Fibroblast of skin of abdomen (primary cell): ENCODE measurements at places on chromosomes 7 and 10.

- no peak for DNase-seq
Measured at GRCh38 chr7:148041156-148041555, 549.4 kb upstream of the C7orf33 start.

- DNase-seq, result peak; percentile 52
Measured at GRCh38 chr10:114874827-114875411, 53.3 kb downstream of the FHIP2A start.

GRCh38 chr7:43768201-43768886 lies 9.9 kb downstream of the BLVRA start:
- no peak for DNase-seq

DNA sequence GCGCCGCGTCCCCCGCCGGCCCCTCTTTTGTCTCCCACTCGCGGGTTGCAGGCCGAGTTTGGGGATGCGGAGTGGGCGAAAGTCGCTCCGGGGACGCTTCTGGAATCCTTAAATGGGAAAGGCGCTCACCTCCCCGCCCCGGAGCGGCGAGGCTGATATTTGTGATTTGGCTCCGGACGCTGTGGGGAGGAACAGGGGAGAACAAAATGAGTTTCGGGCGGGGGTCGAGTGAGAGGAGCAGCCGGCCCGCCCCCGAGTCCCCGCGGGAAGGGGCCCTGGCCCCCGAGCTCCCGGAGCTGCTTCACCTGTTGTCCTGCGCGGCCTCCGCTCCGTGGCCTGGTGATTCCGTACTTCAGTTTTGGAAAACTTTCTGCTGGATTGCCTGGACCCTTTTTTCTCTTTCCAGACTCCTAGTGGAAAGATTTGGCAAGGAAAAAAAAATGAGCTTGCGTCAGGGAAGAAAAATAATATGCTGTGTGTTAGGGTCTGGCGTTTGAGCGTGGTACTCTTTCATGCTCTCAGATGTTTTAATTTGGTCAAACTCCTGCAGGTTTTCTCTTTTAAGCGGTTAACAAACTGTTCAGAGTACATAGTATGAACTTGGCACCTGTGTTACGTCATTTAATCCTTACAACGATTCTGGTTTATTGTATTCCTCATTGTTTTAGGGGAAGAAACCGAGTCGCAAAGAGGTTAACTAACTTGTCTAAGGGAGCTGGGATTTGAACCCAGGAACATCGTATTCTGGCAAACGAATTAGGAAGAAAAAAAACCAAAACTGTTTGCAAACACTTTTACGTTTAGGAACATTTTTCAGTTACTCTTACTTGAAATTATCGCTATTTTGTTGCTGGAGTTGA lies 924 bp downstream of the BMPR1A start:
- DNase-seq, result peak; percentile 70

- no peak for DNase-seq
Measured at GRCh38 chr10:79628988-79629954, 18.5 kb downstream of the SFTPA1 start.

DNA sequence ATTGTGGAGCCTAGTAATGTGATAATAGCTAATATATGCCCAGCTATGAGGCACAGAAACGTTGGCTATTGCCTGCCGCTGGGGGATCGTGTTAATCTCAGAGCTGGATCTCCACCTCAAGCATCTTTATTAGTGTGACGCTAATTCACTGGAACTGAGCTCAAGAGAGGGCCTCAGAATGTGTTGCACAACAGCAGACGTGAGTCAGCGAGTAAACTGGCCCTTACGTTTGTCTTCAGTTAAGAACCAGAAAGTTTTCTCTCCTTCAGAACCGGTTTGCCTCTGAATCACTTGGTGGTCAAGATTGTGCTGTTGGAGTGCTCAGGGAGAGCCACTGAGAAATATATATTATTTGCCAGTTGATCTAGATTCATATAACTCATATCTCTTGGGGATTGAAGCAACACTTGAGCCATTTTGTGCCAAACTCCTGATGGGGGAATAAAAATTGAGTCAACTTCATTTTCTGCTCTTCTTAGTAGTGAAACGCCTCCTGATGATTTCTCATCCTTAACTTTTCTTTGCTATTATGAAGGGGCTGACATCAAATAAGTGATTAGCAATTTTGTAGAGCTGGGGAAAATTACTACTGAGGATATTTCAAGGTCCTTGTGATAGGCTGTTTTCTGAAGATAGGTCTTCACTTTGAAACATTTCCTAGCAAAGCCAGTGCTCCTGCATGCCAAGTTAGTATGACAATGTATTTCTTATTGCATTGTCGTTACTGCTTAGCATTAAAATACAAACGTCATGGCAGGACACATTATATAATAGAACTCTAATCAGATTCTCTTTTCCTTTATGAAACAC lies 22.3 kb downstream of the BZW2 start:
- DNase-seq, result peak; percentile 98

DNA sequence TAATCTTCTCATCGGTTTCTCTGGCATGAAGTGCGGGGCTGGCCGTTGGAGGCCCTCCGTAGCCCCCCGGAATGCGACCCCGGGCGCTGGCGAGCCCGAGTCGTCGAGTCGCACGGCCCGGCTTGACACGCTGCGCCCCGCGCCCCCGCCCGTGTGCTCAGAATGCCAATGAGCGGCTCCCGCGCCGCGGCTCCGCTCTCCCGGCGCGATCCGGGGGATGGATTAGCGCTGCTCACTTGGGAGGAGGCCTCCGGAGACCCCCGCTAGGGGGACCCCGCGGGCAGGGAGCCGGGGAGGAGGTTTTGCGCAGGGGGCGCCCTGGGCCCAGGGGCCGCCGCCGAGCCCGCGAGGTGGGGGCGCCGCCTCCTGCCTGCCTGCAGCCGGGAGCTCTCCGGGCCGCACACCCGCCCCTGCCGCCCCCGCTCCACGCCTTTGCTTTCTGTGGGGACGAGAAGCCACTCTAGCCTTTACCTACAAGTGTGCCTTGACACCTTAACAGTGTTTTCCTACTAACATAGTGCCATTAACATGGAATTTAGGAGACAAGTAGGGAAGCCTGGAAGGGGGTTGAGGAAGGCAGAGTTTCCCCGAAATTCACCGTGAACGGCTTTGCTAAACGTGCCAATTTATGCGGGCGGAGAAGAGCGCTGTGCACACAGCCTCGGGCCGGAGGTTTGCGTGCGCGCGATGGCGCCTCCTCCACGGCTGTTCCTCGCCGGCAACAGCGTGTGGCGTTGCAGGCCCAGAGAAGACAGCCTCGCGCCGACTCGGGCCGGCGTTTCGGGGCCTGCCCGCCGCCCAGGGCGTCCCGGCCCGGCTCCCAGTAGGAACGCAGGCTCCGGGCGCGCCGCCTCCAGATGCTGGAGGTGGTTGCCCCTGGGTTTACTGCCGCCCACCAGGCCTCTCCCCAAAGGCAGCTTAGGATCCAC lies 7.1 kb downstream of the SHH start:
- DNase-seq, result peak; percentile 56

DNA sequence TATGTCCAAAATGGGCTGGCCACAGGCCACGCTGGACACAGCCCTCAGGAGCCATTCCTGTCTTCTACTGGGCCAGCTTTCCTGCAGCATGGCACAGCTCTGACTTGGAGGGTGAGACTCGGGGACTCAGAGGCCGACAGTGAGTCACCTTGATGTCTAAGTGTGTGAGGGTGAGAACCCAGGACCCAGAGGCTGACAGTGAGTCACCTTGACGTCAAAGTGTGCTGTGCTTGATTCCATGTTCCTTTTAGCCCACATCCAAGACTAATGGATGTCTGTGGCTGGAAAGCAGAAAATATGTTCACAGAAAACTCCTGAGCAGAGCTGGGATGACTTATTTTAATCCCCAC lies 6.0 kb upstream of the FAM170B start:
- peak; percentile 96 for DNase-seq

GRCh38 chr7:22702516-22702915 lies 24.5 kb upstream of the IL6 start:
- DNase-seq, result peak; percentile 45

DNA sequence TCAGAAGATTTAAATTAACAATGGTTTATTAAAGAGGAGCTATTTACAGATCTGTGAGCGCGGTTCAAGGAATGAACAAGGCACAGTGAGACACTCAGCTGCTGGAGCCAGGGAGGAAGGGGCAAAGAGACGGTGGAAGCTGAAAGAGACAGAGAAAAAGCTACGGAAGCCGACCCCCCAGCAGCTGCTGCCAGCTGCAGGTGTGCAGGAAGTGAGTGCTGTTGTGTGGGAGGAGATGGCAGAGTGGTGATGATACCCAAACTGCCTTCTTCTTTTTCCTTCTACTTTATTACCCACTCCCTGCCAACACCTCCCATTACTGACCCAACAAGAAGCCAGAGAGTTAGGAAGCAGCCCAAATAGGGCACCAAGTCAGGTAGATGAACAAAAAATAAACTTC lies 41.9 kb upstream of the MBL2 start:
- no peak for DNase-seq

DNA sequence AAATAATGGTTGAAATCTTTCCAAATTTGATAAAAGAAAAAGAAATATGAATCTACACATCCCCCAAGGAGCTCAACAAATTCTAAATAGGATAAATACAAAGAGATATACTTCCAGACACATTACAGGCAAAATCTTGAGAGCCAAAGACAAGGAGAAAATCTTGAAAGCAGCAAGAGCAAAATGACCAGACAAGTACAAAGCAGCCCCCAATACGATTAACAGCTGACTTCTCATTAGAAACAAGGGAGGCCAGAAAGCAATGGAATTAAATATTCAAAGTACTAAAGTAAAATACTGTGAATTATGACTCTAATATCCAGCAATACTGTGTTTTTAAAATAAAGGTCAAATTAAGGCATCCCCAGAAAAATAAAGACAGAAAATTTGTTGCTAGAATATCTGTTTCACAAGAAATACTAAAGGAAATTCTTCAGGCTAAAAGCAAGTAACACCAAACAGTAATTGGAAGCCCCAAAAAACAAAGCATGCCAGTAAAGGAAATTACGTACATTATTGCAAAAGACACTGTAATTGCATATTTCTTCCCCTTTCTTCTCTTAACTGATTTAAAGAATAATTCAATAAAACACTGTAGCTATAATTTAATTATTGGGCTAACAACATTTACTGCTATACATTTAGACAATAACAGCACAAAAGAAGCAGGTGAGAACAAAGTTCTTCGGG lies 36.4 kb downstream of the ZNF438 start:
- no peak for DNase-seq

DNA sequence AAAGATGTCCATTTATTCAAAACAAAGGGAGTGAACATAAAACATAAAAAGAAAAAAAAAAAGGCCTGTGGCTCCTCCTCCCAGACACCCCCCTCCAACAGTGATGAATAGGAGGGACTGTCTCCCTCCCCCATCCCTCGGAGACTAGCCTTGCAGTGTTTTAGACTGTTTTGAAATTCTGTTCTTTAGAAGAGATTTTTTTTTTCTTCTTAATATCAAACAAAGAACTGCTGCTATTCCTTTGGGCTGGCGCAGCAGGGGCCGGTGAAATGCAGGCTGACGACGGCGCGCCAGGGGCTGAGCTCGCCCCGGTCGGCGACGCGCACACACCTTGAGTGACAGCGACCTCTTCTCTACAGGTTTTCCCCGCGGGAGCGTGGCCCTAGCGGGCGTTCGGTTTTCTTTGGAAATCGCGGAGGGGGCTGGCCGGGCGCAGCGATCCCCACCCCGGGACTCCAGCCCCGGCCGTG lies at the start of gene LANCL2:
Gene LANCL2 (plus strand): TSS at position 133 of the 470 bp plus-strand sequence. CDS start 689 bp downstream, outside the sequence.
- peak; percentile 48 for DNase-seq

DNA sequence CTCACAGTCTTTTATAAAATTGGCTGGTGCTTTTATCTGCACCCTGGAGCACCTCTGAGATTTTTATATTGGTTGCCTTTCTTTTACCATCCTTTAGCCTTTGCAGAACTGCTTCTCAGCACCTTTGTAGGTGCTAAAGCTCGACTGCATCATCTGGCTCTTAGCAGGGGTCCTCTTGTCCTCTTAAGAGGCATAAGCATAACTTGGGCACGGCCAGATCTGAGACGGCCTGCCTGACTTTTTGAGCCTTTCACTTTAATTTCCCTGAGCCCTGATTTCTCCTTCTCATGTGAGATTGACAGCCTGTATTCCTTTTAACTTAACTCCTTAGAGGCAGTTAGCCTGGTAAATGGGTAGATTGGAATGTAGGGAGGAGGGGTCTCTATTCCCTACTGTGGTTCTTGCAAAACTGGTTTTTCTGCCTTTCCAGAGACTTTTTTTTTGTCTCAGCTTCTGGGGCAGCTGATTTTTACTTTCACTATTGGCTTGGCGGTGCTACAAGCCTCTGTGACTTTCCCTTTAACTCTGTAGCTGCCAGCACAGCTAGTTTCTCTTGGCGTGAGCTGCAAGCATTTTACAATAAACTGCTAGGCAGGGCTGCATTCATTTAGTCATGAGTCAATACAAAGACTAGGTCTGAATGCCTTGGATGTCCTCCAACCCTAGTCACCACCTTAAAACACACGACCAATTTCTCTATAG lies 24.0 kb downstream of the ZPBP start:
- peak; percentile 2 for DNase-seq

DNA sequence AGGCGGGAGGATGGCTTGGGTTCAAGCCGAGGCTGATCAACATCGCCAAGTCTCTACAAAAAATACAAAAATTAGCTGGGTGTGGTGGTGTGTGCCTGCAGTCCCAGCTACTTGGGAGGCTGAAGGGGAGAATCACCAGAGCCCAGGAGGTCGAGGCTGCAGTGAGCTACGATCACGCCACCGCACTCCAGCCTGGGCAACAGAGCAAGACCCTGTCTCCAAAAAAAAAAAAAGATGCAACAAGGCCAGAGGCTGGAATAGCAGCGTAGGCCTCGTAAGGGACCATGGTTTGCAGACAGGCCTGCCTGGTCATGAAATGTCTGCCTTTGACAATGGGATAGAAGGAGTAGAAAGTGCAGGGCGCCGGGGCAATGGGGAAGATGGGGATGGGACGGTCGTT lies 20.0 kb downstream of the PAPOLB start:
- DNase-seq, result no peak

- DNase-seq, result no peak
Measured at GRCh38 chr10:100687143-100688003, 58.0 kb upstream of the PAX2 start.

DNA sequence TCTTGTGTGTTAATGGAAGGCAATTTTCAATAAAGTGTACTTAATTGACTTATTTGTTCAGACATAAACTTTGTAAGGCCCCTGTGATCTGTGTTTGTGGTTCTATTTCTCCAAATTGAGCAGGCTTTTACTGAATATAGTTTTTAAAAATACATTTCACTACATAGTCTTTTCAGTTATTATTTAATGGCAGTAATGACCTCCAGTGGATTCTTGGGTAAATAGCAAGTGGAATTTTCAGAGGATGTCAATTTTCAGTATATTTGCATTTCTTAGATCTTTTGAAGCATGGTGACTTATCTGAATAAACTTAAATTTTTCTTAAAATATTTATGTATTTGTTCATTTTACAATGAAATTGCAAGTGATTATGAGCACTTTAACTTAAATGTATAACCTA lies 203.1 kb upstream of the PCLO start:
- peak; percentile 1 for DNase-seq

DNA sequence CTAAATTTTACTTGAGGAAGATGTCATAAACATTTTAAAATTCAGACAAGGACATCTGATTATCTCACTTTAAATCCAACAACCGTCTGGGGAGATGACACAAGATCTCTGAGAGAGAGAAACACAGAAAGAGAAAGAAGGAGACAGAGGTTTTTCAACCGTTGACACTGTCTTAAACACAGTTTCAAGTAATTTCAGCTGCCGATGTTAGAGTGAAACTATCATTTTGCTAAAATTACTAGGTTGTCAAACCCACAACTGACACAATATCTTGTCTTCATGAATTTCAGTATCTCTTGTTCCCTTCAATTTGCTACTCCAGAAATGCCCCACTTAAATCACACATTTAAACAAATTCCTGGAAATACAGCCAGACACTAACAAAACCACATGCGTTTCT lies 174.8 kb downstream of the RAPGEF5 start:
- DNase-seq, result no peak

- peak; percentile 8 for DNase-seq
Measured at GRCh38 chr7:131431289-131431688, 103.6 kb downstream of the MKLN1 start.
